ENCODE measurements at places on chromosomes 2 and 18.

- DNase-seq = no peak
These were observed 147.8 kb upstream of the MAP2 start for GRCh38 chr2:209276000-209276399.

GRCh38 chr2:211333377-211333776 is 777.0 kb downstream of the CPS1 start:
- no peak for DNase-seq

DNA sequence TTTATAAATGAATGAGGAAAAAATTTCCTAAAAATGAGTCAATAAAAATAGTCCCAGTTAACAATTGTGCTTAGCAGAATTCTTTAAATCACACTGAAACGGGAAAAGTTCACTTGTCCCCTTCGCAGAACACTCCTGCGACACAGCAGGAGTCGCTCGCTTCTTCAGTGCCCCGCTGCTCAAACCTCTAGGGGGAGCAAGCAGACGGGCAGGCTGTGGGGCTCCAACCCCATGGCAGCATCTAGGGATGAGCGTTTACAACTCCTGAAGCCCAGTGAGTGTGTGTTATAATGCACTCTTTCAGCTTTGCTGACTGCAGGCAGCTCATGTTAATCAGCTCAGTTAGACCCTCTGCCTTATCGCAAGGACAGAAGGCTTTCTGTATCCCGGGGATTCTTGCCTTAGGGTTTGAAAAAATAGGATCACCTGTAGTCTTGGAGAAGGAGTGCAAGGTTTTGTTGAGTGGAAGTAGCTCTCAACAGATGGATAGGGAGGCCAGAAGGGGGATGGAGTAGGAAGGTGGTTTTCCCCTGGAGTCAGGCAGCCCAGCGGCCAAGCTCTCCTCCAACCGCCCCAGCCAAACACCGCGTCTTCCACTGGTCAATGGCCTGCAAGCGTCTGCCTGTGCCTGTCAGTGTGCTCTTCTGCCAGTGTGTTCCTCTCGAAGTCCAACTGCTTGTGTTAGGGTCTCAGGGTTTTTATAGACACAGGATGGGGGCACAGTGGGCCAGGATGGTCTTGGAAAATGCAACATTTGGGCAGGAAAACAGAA is 1977.7 kb upstream of the LRRTM1 start:
- DNase-seq = no peak

GRCh38 chr2:129458436-129458835 is 521.0 kb upstream of the RAB6C start:
- no peak for DNase-seq

DNA sequence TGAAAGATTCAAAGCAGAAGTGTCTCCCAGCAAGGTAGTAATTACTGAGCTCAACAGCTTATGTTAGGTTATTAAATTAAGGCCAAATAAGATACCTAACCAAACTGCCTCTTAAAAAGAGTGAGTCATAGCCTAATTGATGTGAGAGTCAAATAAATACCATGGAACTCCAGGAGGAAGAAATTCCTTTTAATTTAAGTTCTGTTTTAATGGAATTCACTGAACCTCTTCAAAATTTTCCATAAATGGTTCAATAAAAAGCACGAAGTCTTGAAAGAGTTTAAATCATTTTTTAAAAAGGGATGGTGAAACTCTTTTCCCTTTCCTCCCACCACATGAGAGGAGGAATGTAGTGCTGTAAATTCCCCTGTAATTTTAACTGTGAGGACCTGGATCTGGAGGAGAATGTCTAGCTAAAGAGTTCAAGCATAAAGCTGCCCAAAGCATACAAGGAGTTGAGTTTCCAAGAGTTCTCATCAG is 180.8 kb upstream of the MMADHC start:
- DNase-seq = no peak

GRCh38 chr18:66317243-66318090 is 286.4 kb downstream of the CDH19 start:
- no peak for DNase-seq

- DNase-seq = no peak
These were observed 72.9 kb downstream of the PTRHD1 start for GRCh38 chr2:24720310-24720709.

DNA sequence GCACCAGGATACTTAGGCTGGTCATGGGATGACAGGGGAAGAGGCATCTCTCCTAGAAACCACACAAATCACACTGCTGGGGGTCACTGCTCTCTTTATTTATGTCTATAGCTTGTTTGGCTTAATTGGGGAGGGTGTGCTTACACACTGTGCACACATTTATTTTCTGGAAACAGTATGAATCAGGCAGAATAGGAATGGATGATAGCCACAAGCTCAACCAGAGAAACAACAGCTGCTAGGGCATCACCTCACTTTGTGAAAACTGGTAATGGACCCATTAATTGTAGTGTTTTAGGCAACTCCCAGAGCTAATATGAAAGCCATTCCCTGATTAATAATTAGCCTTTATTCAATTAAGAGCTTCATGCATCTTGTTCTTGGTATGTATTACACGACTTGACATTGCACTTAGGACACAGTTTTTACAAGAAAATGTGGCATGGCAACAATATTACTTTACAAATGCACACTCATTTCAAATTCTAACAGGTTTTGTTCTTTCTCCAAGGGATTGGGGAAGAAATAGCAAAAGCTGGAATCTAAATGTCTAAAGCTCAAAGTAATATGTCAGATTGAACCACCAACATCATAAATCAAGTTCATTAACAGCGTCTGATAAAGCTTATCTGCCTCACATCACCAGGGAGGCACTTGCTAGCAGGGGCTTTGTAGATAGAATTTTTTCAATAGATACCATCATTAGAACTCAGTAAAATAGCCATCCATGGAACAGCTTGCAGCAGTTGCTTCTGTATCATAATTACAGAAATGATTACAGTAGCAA is 361.9 kb upstream of the FSHR start:
- no peak for DNase-seq

DNA sequence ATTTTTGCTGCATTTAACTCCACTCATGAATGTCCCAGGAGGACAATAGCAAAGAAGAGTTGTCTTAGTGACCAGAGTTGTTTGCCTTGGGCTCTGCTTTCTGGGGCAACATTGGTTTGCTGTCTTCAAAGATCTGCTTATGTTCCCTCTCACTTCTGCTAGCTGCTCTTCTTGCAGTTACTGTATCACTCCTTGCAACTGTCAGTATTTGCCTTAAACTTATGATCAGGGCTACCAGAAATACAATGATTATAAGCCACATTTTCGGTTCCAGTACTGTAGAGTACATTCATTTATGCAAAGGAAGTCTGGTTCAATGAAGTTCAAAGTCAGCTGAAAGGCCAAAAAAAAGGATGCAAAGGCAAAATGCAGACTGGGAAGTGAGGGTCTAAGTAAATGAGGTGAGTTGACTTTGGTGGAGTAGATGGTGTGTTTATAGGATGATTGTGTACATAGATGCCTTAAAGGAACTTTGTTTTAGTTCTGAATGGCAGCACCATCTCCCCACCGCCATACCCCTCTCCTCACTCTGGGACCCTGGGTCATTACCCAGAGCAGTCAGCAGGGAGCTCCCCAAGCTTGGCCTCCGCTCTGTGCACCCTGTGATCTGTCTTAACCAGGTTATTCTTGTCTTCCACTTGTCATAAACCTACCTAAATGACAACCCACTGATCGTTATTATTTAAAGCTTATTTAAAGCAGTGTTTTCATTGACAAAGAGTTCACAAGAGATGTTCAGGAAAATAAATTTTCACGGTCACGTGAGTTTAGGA is 236.0 kb downstream of the DOK6 start:
- DNase-seq = no peak

GRCh38 chr2:222180619-222181018 is 118.2 kb downstream of the PAX3 start:
- DNase-seq = no peak

GRCh38 chr18:42654556-42654955 is 460.9 kb downstream of the RIT2 start:
- DNase-seq = no peak

DNA sequence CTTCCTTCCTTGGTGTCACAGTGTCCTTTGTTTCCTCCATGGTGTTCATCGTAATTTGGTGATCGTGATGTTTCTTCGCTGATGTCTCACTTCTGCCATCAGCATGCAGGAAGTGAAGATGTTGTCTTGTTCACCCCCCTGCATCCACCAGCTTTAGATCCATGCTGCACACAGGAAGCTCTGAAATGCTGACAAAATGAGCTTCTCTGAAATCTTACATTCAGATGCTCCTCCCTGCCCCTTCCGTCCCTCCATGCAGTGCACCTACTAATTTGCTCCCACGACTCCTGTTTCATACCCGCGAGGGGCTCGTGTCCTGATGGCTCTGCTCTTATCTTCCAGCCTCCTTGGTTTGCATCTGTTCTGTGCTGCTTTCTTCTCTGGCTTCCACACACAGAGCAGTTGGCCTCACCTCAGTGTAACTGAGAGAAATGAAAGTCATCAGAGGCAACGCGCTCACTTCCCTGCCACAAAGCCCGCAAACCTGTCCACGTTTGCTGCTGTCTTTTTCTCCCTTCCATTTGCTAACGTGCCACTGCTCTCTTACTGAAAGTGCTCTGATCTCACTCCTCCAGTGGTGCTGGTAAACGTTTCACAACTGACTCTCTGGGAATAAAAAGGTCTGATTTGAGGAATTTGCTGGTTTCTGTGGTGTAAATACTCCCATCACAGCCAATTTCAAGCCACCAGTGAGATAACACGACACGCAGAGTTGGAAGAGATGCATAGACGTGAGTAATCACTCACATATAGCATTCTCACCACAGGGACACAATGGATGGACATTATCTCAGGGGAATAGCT is 41.0 kb upstream of the MGAT4A start:
- no peak for DNase-seq

DNA sequence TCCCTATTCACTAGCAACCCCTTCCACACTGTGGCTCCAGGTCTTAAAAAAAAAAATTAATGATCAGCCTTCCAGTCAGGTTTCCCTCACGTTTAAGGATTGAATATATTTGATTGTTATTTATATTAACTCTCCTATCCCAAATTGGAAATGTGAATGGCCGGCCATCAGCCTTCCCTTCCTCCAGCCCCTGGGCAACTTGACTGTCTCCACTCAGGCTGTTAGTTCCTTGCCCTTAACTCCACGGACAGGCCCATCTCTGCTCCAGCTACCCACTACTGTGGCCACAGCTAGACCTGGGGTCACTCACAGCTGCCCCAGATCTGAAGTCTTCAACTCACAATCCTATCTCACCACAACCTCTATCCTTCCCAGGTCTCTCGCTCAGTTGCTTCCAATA is 39.9 kb downstream of the THOC1 start:
- no peak for DNase-seq

- DNase-seq = no peak
These were observed 56.1 kb downstream of the ZC3H8 start for GRCh38 chr2:112198780-112199179.

- peak; percentile 36 for DNase-seq
These were observed 475.6 kb upstream of the ZEB2 start for GRCh38 chr2:144995482-144995881.

DNA sequence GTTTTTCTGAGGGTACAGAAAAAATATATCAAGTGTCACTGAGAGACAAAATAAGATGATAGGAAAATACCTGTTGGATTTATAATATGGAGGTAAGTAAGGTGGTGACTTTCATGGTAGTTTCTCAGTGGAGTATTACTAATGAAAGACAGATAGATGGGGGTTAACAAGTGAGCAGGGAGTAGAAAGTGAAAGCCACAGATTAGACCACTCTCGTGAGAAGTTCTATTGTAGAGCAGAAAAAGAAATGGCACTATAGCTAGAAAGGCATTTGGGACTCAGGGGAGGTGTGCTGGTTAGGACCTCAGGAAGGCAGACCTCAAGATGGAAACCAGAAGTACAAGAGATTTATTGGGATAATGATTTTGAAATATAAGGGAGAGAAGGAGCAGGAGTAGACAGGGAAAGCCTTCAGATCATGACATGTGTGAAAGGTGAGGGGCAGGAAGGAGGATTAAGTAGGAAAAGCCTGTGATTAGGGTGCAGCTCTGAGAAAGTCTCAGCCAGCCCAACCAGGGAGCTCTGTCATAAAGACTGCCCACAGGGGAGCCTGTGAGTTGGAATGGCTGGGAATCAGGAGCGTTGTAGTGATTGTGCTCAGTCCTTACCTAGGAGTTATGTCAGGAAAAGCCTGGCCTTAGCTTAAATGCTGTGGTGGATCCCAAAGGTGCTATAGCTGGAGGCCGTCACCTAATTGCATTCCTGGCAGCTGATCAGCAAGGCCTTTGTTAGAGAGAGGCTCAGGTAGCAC is 198.1 kb downstream of the IKZF2 start:
- no peak for DNase-seq

DNA sequence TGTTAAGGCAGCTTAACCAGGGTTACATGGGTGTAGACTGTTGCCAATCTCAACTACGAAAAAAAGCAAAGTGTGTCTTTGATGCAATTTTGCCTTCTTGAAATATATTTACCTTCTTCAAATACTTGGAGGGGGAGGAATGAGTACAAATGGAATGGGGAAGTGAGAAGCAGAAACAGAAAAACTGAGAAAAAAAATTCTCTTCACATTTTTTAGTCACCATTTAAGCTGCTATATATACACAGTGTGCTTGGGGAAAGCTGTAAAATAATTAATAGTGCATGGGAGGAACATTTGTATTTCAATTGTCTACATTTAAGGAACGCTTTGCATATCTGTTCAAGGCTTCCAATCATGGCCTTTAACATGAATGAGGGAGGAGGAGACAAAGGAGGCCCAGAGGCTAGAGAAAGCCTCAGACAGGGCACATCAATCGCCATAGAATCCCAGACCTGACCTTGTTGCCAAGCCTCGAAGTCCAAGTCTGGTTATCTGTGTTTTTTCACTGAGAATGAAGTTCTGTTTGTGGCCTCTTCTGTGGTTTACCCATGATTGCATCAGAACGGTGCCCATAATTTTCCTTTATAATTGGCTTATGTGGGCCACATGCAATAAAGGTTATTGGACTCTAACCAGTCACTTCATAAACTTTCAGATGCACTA is 158.6 kb downstream of the PIK3C3 start:
- DNase-seq = no peak

DNA sequence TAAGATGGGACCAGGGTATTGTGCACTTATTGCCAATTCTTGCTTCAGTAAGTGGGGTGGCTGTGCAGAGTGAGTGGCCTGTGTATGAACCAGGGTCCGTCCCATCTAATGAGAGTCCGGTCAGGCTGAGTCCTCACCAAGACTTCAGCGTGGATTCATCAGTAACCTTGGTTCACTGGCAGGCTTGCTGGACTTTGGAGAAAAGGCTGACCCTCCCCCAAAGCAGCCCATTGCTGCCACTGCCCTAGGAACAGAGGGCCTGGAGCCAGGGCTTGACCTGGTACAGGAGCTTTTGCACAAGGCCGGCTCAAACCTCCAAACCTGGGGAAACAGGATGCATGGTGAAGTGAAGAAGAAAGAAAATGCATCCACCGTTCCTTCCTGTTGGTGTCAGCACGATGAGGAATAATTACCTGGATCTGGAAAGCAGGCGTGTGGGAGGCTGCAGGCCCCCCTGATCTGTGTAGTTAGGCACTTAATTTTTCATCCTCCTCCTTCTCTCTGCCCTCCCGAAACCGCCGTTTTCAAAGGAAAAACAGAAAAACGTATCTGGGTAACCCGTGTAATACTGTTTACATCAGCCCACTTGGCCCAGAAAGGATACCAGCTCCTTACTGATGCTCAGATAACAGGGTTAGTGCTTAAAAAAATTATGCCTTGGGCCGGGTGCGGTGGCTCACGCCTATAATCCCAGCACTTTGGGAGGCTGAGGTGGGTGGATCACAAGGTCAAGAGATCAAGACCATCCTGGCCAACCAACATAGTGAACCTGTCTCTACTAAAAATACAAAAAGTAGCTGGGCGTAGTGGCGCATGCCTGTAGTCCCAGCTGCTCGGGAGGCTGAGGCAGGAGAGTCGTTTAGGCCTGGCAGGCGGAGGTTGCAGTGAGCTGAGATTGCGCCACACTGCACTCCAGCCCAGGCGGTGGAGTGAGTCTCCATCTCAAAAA is 147.7 kb downstream of the TGIF1 start:
- DNase-seq = no peak

- DNase-seq = no peak
These were observed at the start of gene STEAP3 for GRCh38 chr2:119223521-119224390. STEAP3 (plus strand) TSS chr2:119223834; CDS start chr2:119231013, 7,179 bp downstream.

Data from skin of body (tissue), 3 donors.